ENCODE measurements at places on chromosomes 1 and 21. TPM values are rescaled to one million over a fixed set of nuclear protein-coding genes. Genes with fewer than 3 reads are reported as not detected.

PBX1 gene
- total RNA-seq, result 29.6 TPM

GRCh38 chr21:40681164-40681859, 165.6 kb downstream of the DSCAM start:
- no peak for DNase-seq

DNA sequence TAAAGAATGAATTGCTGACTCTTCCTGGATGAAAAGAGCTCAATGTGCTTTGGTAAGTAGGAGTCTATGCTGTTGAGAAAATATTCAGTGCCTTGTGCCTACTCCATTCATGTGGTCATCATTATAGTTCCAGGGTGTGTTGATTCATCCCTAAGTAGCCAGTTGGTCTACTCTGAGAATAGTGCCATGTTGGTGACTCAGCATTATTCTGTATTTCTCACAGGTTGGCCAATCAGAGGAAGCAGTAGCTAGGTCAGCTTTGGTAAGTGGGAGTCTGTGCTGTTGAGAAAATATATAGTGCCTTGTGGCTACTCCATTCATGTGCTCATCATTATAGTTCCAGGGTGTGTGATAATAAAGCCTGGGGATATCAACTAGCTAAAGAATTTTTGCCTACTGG, 397.3 kb downstream of the AGBL4 start:
- no peak for DNase-seq

GRCh38 chr1:196399713-196400112, 208.5 kb downstream of the KCNT2 start:
- DNase-seq, result no peak

DNA sequence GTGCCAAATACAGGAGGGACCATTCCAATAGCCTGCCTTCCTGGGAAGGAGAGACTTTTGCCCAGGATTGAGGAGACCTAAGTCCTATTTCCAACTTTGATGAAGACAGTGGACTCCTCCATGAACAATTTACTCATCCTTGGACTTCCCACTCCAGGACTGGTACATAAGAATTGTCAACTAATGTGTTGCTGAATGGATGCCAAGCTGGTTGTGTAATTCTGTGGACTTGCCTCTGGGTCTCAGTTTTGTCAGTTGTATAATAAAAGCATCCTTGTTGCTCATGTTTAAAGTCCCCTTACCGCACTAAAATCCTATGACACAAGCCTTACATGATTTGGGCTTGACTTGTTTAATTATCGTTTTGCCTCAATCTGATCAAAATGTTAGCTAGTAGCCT, 13.2 kb upstream of the ZP4 start:
- DNase-seq, result no peak

GRCh38 chr1:19442154-19443096, 42.9 kb downstream of the CAPZB start:
- no peak for DNase-seq

DNA sequence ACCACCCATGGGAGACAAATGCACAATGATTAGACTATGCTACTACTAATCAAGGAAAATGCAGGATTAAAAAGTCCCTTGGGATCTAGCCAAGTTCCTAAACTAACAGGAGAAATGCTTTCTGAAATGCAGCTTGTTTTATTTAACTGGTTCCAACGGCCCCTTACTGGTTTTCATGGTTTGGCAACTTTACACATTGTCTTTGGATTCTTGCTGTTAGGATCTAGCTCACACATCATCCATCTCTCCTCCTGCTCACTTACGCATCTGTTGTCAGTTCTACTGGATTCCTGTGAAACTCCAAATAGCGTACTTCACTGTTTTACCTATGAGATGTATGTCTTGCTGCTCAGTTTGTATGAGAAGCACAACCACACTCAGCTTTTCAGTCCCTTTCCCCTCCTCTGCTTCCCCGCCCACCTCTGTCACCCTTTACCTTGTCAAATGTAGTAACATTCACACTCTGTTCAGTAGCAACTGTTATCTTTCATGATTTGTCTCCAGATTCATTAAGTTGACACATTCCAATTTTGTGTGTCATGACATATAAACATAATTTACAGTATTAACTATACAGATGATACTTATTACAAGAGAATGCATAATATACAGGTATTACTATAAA, 130.1 kb downstream of the SIM2 start:
- no peak for DNase-seq

TRIM33 gene
- total RNA-seq, result 41.2 TPM

GRCh38 chr1:116168277-116169032, 57.3 kb downstream of the MAB21L3 start:
- DNase-seq, result no peak

- DNase-seq, result no peak
These were observed 45.2 kb downstream of the SLC30A7 start for GRCh38 chr1:100941098-100941527.

DNA sequence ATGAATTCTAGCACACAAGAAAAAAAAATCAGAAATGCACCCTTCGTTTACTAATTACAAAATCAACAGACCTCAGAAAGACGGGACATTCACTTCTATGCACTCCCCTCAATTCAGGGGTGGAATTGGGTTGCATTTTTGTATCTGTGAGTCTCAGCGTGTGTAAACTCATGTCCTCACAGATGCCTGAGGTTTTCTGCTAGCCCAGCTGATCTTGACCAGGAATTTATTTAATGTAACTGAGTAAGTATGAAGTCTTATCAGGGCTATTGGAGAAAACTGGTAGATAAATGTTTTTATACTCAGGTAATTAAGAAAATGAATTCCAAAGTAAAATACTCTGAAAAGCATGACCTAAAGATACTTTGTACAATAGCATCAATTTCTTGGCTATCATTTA, 167.7 kb downstream of the RUNX1 start:
- DNase-seq, result no peak

GRCh38 chr1:177278626-177279390, 108.0 kb downstream of the BRINP2 start:
- no peak for DNase-seq

NME7 gene
- total RNA-seq, result 21.8 TPM

OSCP1 gene
- total RNA-seq, result 4.1 TPM

DNA sequence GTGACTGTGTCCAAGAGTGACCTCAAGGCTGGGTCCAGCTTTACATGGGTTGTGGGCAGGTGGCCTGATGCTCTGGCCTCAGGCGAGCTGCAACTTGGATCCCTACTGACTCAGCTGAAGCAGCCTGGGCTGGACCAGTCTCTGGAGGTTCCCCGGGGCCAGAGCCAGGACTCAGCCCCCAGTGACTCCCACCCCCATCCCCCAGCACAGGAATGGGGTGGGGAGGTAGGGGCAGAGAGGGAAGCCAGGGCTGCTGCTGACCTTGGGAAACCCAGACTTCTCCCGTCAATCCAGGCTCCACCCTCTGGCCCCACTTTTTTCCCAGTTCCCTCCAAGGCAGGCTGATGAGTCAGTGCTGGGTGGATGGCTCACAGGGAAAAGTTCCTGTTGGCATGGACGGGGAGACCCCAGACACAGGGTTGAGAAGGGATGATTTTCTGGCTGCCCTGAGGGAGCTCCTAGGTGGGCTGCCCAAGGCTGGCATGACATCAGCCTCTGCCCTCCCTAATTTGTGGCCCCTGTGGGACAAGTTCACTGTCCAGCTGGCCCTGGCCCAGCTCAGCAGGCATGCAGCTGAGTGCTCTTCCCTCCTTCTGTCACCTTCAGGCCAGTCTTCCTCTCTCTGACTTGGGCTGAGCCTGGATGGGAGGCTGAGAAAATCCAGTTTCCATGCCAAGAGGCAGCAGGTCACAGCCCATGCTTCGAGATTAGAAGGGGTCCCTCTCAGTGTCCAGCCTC, 2.2 kb downstream of the ZC3H12A start:
- no peak for DNase-seq

ZNF695 gene
- total RNA-seq, result 14.9 TPM

ABCG1 gene
- total RNA-seq, result 1.6 TPM

GRCh38 chr1:150881331-150882070, 5.1 kb upstream of the ARNT start:
- DNase-seq, result no peak

GRCh38 chr21:44065428-44065827, 41.8 kb upstream of the PWP2 start:
- DNase-seq, result no peak

DNA sequence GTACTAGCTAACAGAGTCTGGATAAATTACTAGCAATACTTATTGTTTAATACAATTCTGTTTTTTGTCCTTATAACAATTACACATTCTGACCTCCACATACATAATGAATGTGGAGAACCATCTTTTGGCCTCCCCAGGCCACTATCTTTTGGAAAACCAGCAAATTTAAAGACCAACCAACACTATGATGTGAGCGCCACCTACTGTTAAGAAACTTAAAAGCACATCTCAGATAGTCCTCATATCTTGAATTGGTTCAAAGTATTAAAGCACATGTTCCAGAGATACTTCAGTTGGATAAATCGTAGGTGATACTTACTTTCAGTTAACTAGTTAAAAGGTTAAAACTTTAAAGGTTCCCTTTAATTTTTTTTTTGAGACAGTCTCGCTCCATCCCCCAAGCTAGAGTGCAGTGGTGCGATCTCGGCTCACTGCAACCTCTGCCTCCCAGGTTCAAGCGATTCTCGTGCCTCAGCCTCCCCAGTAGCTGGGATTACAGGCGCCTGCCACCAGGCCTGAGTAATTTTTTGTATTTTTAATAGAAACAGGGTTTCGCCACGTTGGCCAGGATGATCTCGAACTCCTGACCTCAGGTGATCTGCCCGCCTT, 29.3 kb upstream of the USP1 start:
- peak; percentile 33 for DNase-seq

EDEM3 gene
- 14.9 TPM for total RNA-seq

GRCh38 chr21:37273911-37274690, 7.0 kb upstream of the VPS26C start:
- no peak for DNase-seq

KIF21B gene
- 6.1 TPM for total RNA-seq

- DNase-seq, result peak; percentile 13
These were observed 138.4 kb downstream of the SYT2 start for GRCh38 chr1:202571719-202572339.

- no peak for DNase-seq
These were observed 33.8 kb upstream of the ERO1B start for GRCh38 chr1:236315518-236315917.

GPR25 gene
- not detected for total RNA-seq

GRCh38 chr1:153734396-153735089, 6.7 kb downstream of the INTS3 start:
- no peak for DNase-seq

CYP4A11 gene
- total RNA-seq, result not detected

GRCh38 chr1:213750231-213751063, 237.3 kb upstream of the PROX1 start:
- DNase-seq, result no peak

EPS8L3 gene
- 0.96 TPM for total RNA-seq

GRCh38 chr1:232334811-232335210, 295.1 kb downstream of the SIPA1L2 start:
- DNase-seq, result no peak

NPR1 gene
- 0.07 TPM for total RNA-seq

ACTL8 gene
- 0.69 TPM for total RNA-seq

SLFNL1 gene
- total RNA-seq, result 0.20 TPM

RAB3B gene
- total RNA-seq, result 15.1 TPM

FOXE3 gene
- total RNA-seq, result 0.20 TPM

DNA sequence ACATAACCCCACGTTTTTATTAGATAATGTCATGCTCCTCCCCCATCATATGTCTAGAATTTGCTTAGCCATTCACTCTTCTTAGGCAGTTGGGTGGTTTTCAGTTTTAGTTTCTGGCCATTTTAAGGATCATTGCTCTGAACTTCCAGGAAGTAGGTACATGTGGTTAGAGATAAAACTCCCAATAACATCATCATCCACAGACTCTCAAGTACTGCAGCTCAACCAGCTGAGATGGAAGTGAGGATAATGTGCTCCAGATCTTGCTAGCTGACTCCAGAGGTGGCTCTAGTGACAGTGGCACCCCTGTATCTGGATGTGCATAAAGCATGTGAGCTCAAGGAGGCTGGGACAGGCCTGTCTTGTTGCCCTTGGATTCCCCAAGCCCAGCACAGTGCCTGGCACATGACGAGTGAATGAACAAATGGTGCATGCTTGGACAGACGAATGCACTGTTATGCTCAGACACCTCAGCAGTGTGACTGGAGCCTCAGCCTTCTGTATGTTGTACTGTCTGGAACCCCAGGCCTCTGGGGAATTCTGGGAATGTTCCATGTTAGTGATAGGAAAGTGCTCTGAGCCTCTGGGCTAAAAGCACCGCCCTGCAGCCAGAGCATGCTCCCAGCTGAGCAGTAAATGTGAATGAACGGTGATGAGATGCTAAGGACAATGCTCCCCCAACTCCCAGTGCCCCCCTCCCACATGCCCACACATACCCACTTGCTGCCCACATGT, 16.4 kb upstream of the KCNN3 start:
- no peak for DNase-seq

FH gene
- total RNA-seq, result 67.7 TPM

COQ8A gene
- total RNA-seq, result 35.3 TPM

DNA sequence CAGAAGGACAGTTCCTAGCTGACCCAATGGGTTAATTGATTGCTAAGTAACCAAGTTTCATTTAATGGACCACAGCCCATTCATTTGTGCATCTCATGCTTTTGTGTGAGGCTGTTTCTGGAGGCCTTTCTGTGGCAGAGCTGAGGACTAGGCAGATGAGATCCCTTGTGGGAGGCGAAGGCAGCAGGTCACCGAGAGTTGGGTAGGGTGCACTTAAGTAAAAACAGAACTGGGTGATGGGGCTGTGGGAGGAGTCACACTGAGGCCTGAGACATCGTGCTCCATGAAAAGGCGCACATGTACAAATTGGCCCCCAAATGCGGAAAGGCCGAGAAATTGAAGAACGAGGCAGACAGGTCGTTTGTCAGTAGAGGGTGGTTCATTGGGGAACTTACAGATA, 60.9 kb downstream of the S100B start:
- no peak for DNase-seq

DNA sequence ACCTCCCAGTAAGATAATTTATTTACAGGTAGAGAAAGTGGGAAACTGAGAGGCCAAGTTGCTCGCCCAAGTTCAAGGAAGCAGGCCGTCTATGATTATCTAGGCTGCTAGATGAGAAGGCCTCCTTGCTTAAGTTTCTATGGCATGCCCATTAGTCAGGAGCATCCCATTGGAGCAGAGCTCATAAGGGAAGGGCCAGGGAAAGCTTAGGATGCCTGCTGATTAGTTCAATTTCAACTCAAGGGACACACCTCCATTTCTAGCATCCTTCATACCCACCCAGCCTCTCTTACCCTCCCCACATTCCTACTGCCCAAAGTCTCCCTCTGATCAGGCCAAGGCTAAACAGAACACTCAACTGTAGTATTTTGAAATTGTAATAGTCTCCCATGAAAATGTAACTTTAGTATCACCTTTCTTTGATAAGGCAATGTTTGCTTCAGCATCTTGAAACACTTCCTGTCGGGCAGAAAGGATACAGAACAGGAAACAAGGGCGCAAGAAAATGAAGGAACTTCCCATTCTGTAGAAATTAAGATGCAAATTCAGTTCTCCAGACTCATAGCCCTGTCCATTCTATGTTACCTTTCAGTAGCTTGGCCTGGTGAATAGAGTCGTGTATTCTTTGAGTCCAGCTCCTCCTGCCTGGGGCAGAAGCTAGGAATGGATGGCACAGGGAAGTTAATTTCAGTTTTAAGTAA, 46.3 kb upstream of the TARBP1 start:
- no peak for DNase-seq

ANGPTL1 gene
- total RNA-seq, result 0.34 TPM

Data from HCT116 (cell line).